ENCODE measurements at places on chromosomes 12 and 14.
A peak's percentile ranks its signal among the peaks of the same experiment; 100 is the strongest.

- no peak for DNase-seq
These were observed 104.0 kb downstream of the NCOR2 start for GRCh38 chr12:124463341-124463921.

GRCh38 chr14:27184427-27184826 is 586.6 kb upstream of the NOVA1 start:
- DNase-seq, result peak; percentile 6

- DNase-seq, result no peak
These were observed 2.6 kb downstream of the RNASE1 start for GRCh38 chr14:20799892-20800544.

- no peak for DNase-seq
These were observed 122.7 kb downstream of the C12orf42 start for GRCh38 chr12:103373088-103373523.

GRCh38 chr12:99224237-99224636 is 423.3 kb upstream of the GARIN6 start:
- no peak for DNase-seq

- no peak for DNase-seq
These were observed 145.3 kb downstream of the ETV6 start for GRCh38 chr12:11794751-11795150.

- no peak for DNase-seq
These were observed 370.9 kb downstream of the AEBP2 start for GRCh38 chr12:19810213-19810612.

- DNase-seq, result no peak
These were observed 35.9 kb upstream of the CEP83 start for GRCh38 chr12:94495445-94496115.

GRCh38 chr12:67107235-67107634 is 161.9 kb upstream of the CAND1 start:
- no peak for DNase-seq

- no peak for DNase-seq
These were observed 183.6 kb downstream of the ERC1 start for GRCh38 chr12:1174659-1175058.

DNA sequence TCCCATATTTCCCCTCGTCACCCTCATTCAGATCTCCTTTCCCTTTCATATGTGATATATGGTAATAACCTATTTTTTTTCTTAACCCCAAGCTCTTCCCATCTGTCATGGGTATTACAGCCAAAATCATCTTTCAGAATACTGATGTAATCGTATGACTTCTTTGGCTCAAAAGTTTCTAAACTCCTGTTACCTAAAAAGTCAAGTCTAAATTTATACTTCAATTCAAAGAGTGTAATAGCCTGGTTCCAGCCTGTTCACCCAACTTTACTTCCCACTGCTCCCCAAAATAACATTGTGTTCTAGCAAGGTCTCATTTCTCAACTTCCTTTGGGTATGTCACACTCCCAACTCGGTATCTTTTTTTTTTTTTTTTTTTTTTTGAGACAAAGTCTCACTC is 48.5 kb downstream of the TBK1 start:
- DNase-seq, result no peak

- no peak for DNase-seq
These were observed 291.5 kb upstream of the SRRM4 start for GRCh38 chr12:118689793-118690192.

DNA sequence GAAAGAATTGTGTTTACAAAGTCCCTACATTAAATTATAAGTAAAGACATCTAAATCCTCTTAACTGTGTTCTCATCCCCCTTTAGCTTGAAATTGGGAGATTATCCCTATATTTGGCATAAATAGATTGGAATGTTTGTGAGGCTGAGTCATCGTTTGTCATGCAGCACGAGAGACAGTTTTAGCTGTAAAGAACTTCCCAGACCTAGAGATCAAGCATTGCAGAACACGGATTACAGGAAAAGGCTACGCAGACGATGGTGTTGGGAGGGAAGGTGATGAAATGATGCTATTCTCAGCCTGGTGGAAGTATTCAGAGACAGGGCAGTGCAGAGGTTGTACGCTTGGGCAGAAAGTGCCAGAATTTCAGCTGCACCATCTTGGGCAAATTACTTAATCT is 93.8 kb downstream of the PTPRB start:
- peak; percentile 94 for DNase-seq

DNA sequence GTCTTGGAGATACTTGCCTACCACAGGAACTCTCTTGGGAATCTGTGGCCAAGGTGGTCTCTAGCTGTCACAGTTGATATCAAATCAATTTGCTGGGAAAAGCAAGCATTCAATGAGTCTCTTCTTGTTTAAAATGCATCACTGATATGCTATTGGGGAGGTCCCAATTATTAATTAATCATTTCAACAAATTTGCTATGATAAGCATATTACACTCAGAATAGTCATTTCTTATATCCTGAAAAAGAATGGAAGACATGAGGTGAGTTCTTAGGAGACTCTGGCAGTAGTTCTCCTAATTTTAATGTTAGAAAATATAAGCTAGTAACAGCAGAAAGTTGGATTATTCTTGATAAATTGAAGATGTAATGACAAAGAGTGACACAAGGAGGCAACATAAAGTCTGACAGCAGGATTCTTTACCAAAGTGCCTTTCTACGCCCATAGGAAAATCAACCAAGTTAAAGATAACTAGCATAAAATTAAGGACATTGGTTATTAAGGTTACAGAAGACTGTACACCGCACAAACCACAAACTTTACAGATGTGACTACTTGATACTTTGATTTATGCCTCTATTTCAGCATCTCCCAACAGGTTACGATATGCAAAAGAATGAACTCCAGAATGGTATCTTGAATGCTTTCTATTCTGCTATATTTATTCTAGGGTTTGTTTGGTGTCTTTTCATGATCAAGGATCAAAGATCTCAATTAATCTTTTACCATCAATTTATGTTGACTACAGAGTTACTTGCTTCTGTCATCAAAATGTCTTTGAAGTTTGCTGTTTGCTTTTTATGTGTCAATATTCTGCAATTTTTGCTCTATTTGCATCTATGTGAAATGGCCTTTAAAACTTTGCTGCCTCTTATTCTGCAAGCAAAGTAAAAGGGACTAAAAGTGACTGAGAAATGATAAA is 349.6 kb upstream of the CLEC14A start:
- DNase-seq, result no peak

- DNase-seq, result no peak
These were observed 389.2 kb downstream of the EGLN3 start for GRCh38 chr14:33561488-33562175.

GRCh38 chr12:113108308-113108707 is 27.3 kb downstream of the RASAL1 start:
- no peak for DNase-seq

DNA sequence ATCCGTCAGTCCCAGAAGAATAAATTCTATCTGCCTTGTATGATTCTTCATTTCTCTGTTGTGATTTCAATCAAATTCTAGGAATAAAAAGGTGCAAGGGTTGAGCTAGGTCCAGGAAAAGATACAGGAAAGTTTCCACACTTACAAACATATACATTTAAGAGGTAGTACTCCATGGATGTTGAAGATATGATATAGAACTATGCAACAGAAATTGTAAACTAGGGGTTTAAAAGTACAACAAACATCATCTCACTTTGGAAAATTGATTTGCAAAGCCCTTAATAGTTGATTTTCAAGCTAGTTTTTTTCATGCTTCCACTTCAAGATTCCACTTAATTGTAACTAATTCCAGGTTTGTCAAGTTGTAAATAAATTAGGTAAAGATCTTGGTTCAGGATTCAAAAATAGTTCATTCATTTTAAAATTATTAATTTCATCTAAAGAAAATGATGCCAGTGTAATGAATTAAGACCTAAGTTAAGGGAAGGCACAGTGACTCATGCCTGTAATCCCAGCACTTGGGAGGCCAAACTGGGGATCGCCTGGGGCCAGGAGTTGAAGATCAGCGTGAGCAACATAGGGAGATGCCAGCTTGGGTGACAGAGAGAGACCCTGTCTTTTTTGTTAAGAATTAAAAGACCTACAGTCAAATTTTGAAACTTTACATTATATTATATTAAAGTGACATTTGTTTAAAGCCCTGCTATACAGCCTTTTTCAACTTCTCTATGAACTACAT is at the start of gene OR6C70:
Gene OR6C70 (minus strand): TSS at position 51 of the 742 bp plus-strand sequence. CDS start 0 bp downstream, at position 51.
- no peak for DNase-seq

DNA sequence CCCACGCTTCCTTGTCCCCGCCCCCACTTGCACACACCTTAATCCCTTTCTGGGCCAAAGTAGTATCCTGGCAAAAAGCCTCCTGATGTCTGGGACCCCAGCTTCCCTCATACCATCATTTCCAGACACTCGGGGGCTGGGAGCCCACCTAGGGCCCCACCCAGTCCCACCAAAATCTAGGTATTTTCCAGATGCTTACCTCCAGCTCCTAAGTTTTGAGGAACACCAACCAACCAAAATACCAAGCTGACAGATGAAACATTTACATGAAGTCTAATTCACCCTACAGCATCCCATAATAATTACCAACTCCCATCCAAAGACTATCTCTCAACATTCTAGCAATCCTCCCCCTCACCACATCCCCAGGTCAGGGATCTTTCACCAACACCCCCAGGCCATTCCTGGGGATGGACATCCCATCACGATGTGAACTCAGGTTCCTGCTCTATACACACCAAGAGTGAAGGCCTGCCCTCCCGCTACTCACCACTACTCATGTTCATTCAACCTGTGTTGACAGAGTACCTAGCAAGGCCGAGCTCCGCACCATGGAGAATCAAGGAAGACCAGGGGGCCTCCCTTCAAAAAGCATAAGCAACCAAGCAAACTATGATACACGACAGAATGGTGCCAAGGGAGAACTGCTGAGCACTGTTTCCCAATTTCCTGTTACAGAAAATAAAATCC is 1.6 kb upstream of the CHD4 start:
- no peak for DNase-seq

DNA sequence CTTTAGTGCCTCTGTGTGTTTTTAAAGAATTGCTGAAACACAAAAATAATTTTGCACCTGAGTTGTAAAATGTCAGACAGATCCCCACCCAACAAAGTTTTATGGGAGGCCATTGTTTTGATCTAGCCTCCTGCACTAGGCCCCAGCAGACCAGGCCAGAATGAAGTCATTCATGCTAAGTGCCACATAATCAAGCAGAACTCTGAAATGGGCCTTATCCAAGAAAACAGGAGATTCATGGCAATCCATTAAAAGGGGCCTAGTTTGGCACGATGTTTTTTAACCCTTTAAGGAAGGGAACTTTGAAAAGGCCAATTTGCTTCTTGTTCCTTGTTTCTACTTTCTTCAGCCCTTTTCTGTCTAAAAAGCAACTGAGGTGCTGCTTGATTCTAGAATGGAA is 260.9 kb downstream of the ITPR2 start:
- no peak for DNase-seq

- DNase-seq, result no peak
These were observed 98.5 kb upstream of the IFNG-AS1 start for GRCh38 chr12:67890726-67891258.

DNA sequence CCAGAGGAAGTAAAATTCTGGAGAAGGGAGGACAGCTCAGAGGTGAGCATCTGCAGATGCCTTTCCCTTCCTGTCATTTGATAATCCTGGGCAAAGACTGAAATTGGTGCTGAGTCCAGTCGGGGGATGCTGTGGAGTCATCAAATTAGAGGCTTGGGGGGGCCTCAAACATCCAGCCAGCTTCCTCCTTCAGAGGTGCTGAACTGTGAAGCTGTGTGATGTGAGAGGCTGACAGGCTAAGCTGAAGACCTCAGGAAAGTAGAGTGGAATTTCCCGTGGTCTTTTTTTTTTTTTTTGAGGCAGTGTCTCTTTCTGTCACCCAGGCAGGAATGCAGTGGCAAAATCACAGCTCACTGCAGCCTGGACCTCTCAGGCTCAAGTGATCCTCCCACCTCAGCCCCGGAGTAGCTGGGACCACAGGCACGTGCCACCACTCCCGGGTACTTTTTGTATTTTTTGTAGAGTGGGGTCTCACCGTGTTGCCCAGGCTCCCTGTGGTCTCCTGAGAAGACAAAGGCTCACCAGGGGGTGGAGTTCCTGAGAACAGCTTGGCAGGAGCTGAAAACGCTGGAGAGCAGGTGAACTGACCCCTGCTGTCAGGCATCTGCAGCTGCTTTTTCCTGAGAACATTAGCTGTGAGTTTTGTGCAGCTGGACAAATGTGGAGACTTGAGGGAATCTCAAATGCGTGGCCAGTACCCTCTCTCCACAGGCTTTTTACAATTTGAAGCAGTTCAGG is 6.1 kb upstream of the TCL1B start:
- DNase-seq, result no peak

DNA sequence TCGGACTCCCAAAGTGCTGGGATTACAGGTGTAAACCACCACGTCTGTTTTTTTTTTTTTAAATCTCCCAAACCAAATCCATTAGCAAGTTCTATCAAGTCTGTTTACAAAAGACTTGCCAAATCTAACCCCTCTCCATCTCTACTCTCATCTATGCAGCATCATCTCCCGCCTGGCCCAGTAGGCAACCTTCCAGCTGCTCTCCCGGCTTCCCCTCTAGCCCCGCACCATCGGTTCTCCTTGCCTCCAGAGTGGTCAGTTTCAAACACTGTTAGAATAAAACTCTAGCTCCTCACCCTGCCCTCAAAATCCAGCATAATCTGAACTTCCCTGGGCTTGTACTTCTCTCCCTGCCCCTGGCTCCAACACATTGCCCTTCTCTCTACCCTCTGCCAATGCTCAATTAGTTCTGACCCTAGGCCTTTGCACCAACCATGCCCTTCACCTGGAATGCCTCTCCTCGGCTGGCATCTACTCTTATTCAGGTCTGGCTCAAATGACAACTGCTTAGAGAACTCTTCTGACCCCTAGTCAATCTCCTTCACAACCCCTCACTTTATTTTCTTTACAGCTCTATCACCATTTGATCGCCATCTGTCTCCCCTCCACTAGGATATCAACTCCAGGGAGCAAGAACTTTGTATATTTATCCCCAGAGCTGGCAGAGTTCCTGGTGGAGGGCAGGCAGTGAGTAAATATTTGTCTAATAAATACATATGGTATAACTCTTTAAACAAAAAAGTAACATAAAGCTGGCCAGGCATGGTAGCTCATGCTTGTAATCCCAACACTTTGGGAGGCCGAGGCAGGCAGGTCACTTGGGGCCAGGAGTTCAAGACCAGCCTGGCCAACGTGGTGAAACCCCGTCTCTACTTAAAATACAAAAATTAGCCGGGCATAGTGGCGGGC is 4.9 kb downstream of the WSB2 start:
- DNase-seq, result no peak

GRCh38 chr12:104689635-104690034 is 232.9 kb downstream of the CHST11 start:
- DNase-seq, result no peak

DNA sequence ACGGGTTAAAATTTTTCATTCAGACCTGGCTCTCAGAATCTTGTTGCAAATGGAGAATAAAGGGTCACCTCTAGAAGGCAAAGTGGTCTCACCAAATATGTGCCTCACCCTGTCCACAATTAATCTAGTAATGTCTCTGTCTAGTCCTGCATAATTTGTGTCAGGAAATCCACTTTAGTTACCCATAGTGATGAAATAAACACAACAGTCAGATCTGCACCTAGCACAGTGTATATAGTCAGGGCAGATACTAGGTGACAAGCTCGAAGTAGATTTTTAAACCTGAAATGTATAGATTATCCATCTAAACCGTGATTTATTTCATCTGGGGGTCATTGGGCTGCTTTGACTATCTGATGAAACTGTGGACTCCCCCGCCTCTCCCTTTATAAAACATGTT is 15.9 kb upstream of the FLVCR2 start:
- no peak for DNase-seq

- no peak for DNase-seq
These were observed 11.3 kb downstream of the FGF6 start for GRCh38 chr12:4434301-4434700.

GRCh38 chr14:32542507-32542906 is 213.4 kb downstream of the AKAP6 start:
- DNase-seq, result no peak
